NCI-H1048 (cell line): ENCODE measurements at places on chromosomes 16 and 17.

DNA sequence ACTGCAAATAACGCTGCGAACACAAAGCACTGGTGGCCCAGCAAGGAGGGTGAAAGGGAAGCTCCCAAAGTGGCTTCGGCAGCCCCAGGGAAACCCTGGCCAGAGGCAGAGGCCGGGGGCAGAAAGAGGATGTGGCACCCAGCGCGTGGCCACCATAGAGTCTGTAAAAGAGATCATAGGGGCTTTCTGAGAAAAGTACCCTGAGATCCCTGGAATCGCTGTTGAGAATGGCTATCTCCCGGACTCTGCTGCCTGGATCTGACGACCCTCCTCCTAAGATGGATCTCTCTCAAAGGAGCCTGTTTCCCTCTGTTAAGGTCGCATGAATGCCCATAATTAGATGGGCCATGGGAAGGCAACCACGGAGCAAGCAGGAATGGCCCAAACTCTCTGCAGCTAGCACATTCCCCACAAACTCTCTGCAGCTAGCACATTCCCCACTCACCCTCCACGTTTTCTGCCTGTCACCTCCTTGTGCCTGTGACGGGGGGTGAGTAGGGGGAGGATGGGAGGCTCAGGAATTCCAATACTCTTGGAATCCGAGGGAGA is 364.4 kb downstream of the XYLT1 start:
- DNase-seq, result no peak

DNA sequence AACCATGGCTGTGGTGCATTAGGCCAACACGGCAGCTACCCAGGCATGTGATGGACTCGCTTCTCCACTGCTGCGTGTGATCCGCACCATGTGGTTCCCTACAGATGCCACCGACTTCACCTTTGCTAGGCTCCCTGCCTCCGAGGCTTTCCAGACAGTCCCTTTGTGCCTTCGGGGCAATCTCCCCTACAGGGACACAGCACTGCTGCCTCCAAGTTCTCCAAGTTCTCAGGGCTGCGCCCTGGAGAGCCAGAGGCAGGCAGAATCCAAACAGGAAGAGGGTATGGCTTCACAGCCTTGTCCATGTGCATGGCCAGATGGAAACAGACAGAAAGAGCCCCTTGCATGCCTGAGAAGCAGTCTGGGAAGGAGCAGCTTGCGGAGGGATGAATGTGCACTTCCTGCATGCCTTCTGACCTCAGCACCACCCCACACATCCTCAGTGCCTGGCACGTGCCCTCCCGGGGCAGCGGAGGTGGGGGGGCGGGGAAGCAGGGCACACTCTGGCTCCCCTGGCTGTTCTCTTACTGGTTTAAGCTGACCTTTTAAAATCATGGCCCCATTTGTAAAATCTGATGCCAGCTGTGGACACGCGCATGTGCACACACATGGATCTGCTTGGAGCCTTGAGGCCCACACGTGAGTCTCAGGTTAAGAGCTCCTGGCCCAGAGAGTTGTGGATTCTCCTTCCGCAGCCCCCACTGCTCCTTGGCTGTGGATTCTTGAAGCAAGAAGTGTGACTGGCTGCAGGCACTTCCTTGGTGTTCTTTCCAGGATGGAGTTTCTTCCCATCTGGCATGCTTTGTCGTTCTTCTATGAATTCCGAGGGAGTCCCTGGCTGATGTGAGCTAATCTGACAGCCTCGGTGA is 55.3 kb upstream of the MTSS2 start:
- DNase-seq, result no peak

GRCh38 chr17:69654981-69655855 is 240.7 kb downstream of the MAP2K6 start:
- no peak for DNase-seq

DNA sequence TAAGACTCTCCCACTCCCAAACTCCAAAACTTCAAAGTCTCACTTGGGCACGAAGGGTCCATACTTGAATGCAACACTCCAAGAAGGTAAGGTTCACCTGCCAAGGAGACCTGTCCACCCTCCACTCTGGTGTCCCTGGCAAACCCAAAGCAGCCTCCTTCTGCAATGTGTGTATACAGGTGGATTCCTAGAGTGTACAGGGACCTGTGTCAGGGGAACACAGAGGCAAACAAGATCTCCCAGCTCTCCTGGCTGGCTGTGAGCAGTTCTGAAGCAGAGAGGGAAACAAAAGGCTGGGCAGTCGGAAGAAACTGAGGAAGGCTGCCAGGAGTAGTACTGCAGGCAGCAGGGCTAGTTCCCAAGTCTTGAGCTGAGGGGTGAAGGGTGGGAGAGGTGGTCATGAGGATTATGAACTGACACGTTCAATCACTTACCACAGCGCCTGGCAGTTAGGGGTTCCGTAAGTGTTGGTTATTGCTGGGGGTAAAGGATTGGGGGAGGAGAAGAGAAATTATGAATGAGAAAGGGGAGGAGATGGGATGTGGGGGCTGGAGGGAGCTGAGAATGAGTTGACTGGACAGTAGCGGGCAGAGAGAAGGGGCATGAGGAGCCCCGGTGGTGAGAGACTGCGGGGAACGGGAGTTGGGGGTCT is 795 bp downstream of the KCTD13 start:
- DNase-seq, result no peak
